ENCODE measurements at places on chromosomes 4 and X.

DNA sequence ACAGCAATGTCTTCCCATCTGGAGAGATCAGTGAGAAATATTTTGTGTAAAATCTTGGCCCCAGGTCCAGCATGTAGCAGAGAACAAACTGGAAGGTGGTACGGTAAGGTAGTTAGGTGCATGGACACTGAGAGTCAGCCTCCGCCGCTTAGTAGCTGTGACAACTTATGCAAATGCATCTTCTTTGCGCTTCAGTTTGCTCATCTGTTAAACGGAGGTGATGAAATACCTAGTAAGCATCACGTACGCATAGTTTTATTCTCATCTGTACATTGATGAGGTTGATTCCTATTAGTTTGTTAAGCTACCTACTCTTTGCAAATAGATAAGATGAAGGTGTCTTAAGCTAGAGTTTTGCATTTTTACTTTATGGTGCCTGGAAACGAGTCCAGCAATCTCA, 80.0 kb upstream of the MSX1 start:
- DNase-seq: no peak

- DNase-seq: no peak
Observed at GRCh38 chrX:104795804-104796203, 229.8 kb downstream of the IL1RAPL2 start.

GRCh38 chrX:136477026-136477425, 10.7 kb upstream of the BRS3 start:
- no peak for DNase-seq

DNA sequence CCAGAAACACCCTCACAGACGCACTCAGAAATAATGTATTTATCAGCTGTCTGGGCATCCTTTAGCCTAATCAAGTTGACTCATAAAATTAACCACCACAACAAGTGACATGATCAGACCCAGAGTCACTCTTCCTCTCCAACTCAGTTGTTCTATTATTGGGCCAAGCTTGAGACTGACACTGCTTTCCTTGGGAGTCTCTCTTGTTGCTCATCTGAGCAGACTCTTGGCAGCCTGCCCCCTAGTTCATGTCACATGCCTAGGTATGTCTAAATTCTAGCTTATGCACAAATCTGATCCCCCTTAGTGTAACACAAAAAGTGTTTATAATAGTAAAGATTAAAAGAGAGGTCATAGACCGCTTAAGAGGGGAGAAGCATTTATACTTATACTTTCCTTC, 72.6 kb upstream of the ADAMTS3 start:
- no peak for DNase-seq

GRCh38 chr4:1670279-1670678, 13.8 kb downstream of the FAM53A start:
- no peak for DNase-seq

DNA sequence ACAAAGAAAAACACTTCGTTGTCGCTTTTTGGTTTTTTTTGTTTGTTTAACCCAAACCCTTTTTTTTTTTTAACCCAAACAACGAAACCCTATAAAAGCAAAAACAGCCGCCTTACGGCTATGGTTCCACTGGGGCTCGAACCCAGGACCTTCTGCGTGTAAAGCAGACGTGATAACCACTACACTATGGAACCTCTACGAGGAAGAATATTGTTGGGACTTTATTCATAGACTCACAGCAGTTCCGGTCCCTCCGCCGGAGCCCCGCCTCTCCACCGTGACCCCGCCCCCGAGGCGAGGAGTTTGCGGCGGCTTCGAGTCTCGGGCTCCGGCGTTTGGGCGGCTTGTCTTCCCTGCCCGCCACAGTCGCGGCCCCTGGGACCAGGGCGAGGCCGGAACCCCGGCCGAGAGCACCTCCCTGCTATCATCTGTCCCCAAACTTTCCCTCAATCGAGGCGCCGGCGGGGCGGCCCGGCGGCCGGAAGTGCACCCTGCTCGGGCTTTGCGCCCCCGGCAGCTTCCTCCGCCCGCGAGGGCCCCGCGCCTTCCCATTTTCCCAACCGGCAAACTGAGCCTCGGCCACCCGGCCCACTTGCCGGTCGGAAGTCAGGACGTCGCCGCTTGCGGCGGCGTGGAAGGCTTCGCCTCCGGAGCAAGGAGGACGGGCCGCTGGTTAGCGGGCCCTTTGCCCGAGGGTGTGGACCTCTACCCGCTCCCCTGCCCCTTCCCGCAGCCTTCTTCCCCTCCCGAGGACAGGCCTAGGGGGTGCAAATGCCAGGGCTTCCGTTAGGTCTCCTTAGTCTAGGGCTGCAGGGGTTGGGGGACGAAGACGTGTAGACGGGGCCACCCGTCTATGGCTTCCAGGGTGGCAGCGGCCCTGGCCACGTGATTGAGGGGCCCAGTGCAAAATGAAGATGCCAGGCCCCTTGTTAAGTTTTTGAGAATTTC, 3.2 kb upstream of the RS1 start:
- peak; percentile 56 for DNase-seq

DNA sequence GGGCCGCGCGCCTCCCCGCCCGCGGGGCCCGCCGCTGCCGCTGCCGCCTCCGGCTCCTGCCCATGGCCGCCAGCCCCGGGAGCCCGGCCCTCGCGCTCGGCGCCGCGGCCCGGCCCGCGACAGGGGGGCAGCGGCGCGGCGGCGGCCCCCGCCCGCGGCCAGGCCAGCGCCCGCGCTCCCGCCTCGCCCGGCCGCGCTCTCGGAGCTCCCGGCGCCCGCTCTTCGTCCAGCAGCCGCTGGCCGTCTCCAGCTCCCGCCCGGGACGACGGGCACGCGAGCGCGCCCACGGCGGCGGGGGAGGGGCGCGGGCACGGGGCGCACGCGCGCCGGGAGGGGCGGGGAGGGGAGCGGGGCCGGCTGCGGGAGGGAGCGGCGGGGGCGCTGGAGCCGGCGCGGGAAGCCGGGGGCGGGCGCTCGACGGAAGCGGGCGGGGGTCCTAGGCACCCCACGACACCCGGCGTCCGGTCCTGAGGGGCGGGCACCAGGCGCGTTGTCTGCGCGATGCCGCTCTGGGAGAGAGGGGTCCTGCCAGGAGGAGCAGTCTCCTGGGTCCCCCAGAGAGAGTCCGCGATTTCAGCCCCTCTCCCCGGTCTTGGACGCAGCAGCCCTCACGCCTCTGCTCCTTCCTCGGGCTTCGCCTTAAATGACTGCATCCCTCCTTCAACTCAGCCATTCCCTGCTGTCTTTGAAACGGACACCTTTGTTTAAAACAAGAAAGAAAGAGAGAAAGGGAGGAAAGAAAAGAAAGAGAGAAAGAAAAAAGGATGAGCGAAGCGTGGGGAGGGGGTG, 490 bp upstream of the PDZD4 start:
- DNase-seq: no peak

DNA sequence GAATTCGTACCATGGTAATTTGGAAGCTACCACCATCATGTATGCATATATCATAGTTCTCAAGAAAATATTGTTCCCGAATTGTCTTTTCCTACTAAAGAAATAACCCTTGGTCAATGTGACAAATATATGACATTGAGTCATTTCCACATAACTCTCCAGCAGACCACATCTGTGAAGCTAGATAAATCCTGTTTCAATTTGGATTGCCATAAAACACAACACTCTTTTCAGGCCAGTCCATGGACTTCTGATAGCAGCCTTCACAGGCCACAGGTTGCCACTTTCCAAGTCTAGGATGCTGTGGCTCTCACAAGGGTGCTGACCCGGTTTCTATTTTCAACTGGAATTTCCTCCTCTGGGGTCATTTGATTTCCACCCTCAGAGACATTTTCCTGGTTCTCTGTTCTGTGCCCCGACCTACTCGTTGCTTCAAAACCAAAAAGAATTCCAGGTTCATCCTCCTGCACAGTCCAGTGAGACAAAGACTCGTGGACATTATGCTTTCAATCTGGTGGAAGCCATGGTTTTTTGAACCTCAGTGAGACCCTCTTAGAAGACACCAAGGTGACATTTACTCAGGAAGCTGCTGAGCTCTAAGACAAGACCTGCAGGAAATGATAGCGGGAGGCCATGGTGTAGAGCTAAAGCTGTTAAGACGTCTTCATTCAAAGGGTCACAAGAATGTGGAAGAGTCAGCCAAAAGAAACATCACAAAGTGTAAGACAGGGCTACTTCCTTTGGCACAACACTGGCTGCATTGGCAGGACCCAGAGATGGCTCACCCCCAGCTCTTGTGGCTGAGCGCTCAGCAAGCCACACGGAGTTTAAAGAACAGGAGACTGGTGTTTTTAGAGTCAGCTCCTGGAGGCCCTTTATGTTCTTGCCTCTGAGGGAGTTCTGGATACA, 119.8 kb downstream of the AMELX start:
- DNase-seq: no peak

GRCh38 chrX:135275973-135276372, 24.1 kb downstream of the ETDA start:
- no peak for DNase-seq

GRCh38 chrX:78071331-78071730, 32.7 kb upstream of the PGK1 start:
- no peak for DNase-seq

DNA sequence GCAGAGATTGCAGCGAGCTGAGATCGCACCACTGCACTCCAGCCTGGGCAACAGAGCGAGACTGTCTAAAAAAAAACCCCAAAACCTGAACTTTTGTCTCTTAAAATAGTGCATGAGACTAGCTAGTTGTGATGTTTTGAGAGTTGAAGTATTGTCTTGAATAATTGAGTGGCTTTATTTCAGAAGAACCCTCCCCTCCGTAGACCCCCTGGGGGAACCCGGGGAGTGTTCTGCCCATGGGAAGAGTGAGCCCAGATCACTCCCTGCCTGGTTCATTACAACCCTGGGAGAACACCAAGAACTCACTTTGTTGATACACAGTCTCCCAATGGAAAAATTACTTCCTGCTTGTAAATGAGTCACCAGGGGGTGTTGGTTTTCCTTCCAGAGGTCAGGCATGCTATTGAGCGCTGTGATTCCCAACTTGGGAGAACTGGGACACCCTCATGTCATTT, 65.3 kb upstream of the SHISA3 start:
- no peak for DNase-seq

Measured in activated CD8-positive, alpha-beta memory T cell treated with anti-CD3 and anti-CD28 coated beads for 1 hour (primary cell).